ENCODE measurements at places on chromosomes 11 and 22.

DNA sequence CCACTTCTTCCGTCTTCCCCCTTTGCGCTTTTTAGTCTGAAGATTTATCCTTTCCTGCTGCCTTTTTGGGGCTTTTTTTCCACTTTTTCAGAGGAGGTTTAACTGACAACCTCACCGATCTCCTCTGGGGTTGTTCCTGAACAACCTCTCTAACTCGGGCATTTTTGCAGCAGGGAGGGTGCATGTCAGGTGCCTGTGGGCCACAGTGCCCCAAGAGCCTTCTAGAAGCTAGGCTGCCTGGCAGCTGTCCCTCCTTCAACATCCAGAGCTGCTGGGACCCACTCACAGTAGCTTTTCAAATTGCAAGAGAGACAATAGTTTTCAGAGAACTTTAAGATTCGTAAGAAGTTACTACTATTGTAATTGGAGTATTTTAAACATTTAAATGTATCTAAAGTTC is 1112.4 kb upstream of the CNTN5 start:
- DNase-seq, result no peak

DNA sequence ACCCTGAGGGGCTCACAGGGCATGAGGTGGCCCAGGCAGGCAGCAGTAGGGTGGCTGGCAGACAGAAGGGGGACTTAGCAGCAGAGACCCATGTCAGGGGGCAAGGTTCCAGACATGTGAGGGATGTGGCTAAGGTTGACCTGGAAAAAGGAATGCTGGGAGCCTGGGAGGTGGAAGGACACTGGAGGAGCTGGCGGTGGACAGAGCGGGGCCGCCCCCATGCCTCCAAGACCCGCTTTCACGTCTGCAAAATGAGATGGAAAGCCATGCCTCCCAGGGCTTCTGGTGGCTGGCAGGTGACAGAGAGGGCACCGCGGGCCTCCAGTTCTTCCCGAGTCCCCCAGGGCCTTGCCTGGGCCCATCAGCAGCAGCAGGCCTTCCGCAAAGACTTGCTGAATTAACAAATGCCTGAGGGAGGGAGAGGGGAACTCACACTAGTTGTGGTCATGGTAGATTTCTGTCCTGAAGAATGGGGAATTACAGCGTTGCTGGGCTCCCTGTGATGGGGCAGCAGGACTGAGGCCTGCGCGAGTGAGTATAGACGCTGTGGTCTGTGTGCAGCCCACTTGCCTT is 23.1 kb upstream of the SOX10 start:
- DNase-seq, result no peak

DNA sequence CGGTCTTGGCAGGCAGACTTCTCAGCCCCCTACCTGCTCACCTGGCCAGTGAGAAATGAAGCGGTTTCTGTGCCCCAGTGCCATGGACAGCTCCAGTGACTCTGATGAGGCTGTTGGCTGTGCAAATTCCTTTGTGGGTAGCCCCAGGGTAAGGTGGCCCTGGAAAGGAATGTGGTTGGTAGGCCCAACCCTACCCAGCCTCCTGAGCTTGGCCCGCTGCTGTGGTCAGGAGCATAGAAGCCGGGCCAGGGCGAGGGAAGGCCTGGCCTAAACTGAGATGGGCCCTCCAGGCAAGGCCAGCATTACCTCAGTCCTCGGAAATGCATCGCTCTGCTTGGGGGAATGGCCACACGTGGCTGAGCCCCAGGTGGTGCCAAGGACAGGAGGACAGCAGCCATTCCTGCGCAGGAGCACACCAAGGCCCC is 16.9 kb downstream of the DAGLA start:
- DNase-seq, result no peak

DNA sequence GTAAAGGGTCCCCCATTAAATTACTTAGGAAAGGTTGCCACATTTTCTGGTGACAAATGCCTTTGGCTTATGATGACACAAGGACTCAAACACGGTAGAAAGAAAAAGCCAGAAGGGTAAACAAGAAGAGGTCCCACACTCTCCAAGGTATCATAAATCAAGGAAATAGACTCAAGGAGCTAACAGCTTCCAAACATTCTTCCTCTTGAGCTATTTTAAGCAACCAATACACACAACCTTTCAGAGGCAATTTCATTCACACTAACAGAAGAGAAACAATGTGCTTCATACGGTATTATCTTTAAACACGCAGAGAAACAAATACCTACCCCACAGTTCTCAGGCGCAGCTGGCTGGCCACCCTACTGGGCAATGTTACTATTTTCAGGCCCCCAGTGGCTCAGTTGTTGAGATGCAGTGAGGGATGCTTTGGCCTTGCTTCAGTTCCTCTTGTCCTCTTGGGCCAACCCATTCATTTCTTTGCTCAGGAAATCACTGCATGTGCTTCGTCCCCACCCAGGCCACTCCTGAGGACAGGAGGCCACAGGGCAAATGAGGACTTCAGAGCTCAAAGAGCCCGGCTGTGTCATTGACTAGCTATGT is 15.8 kb downstream of the ABTB2 start:
- DNase-seq, result no peak

GRCh38 chr11:128492461-128492860 is 94.9 kb downstream of the ETS1 start:
- DNase-seq, result no peak

GRCh38 chr11:106553304-106553703 is 465.0 kb downstream of the GUCY1A2 start:
- no peak for DNase-seq

- DNase-seq, result no peak
Observed at GRCh38 chr22:31496735-31497146, 405 bp downstream of the SFI1 start.

DNA sequence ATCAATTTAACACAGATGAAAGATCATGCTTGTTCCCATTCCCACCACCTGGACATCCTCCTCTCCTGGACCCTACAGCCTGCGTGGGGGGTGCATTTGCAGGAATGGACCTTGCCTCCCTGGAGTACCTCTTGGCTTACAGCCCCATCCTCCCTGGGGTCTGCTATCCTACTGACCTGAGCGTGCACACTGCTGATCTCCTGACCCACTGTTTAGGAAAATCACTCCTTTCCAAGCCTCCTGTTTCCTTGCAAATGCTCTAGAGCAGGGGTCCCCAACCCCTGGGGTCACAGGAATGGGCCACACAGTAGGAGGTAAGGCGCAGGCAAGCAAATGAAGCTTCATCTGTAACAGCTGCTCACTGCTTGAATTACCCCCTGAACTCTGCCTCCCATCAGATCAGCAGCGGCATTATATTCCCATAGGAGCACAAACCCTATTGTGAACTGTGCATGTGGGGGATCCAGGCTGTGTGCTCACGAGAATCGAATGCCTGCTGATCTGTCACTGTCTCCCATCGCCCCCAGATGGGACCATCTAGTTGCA is 88.2 kb upstream of the SEPTIN5 start:
- no peak for DNase-seq

DNA sequence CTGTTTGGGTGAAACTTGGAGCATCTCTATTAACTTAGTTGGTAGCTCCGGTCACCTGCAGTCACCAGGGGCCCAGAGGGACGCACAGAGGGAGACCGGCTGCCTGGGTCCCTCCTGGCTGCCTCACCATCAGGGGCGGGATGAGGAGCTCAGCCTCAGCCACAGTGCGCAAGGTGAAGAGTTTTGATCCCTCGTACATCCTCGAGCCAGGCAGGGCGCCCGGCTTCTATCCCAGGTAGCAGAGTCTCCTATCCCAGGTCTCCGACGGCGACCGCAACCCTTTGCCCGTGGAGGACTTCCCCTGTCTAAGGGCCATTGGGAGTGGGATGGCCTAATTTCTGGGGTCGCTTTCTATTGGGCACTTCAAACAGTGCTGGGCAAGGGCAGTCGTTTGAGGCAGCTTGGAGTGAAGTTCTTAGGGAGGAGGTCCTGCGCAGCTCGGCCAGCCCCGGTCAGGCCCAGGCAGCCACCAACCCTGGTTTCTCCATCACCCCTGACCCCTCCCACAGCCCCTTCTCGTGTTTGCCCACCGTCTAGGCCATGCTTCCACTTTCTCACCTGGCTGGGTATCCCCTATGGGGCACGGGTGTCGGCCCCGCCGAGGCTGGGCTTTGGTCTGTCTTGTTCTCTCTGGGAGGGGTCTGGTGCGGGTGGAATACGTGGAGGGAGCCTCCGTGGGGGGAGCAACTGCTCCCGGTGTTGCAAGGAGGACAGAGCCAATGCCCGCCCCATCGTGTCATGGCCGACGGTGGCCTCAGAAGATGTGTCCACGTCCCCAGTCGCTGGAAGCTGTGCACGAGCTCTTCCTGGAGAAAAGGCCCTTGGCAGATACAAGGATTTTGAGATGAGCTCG is 3.6 kb upstream of the MRGPRG start:
- no peak for DNase-seq

- DNase-seq, result no peak
Observed at GRCh38 chr11:26134481-26135355, 197.2 kb upstream of the ANO3 start.

- no peak for DNase-seq
Observed at GRCh38 chr11:117997823-117998579, 11.8 kb downstream of the IL10RA start.

DNA sequence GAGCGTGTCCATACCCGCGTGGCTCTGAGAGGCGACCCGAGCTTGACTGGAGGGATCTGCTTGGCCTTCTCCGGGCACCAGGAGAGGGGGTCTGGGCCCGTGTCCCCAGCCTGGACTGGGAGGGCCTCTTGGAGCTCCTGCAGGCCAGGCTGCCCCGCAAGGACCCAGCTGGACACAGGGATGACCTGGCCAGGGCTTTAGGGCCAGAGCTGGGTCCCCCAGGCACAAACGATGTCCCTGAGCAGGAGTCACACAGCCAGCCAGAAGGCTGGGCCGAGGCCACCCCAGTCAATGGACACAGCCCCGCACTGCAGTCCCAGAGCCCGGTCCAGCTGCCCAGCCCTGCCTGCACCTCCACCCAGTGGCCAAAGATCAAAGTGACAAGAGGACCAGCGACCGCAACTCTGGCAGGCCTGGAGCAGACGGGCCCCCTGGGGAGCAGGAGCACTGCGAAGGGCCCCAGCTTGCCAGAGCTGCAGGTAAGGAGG is 38.2 kb downstream of the TRIOBP start:
- DNase-seq, result no peak

- no peak for DNase-seq
Observed at GRCh38 chr22:28111501-28112189, 192.6 kb upstream of the PITPNB start.

DNA sequence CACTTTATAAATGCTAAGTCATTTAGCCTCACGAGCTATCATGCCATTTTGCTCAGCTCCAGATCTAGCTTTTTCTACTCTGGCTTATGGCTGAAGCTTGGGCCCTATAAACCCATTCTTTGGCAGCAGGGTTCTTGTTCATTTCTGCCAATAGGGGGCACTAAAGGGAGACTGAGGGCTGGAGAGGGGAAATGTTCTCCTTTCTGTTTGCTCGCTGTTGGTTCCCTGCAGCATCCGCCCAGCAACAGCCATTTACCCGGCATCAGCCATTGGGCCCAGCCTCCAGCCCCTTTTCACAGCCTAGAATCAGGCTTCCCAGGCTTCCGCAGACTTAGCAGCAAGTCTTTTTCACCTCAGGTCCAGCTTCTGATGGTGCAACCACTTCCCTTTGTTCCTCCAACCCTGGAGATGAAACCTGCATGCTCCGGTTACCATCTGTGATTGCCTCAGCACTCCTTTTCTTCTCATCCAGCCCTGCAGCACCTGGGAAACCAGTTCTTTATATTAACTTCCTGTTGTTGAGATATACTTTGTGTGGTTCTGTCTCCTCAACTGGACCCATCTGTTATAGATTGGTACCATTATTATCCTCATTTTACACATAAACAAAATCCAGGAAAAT is 4.2 kb upstream of the ME3 start:
- no peak for DNase-seq

GRCh38 chr22:29663180-29663821 is 56.5 kb upstream of the CABP7 start:
- DNase-seq, result no peak

GRCh38 chr11:80168796-80169195 is 728.0 kb upstream of the TENM4 start:
- DNase-seq, result no peak

DNA sequence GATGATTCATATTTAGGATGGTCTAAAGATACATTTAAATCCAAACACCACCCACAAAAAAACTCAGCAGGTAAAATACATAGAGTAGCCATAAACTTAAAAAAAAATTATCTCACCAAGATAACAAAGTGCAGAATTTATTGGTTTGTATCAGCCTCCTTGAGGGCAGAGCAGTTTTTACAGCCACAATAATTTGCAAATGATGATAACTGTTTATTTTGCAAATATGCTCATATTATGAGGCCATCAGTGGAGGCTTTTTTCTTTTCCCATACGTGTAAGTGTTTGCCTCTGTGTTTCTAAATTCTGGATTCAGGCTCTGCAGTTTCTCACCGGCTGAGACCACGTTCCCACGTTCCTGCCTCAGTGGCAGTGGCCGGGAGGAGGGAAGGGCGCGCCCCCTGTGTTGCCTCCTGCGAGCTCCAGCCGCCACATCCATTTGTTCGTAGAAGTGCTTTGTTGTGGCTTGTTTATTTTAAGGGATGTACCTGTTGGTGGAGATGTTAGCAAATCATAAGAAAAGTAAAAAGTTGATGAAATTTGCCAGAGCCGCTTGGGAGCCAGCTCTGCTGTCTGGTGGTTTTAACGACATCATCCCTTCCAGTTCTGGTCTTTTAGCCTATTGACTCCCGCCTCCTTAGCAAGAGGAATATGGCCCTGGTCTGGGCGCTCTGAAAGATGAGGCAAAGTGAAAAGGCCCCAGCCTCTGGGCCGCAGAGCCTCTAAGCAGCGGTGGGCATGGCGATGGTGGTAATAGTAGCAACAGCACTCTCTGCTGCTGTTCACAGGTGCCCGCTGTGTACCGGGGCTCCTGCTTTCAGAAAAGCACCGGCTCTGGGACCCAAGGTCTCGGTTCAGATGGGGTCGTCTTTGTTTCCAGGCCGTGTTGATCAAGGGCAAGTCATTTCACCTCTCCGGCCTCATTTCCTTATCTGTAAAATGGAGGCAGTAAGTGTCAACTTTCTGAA is 66.7 kb upstream of the PPARA start:
- no peak for DNase-seq

- DNase-seq, result no peak
Observed at GRCh38 chr11:88489030-88489429, 151.5 kb upstream of the CTSC start.

DNA sequence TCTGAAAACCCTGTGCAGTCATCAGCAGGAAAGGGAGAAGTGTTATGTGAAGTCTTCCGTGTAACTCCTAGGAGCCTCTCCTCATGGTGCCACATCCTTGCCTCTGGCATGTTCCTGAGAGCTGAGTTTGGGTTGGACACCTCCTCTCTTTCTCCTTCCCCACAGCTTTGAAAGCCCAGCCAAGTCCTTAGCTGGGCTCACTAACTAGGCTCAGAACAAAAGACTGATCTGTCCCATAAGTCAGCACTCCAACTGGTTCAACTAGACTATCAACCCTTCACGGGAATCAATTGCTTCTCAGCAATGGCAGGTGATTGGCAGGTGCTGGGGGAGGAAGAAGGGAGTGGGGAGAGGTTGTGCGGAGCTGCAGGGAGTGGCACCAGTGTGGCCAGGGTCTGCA is 509.9 kb upstream of the B3GAT1 start:
- DNase-seq, result no peak

GRCh38 chr11:74418509-74418895 is 20.3 kb upstream of the PGM2L1 start:
- DNase-seq, result no peak

GRCh38 chr11:72953637-72954036 is 139.4 kb downstream of the ATG16L2 start:
- DNase-seq, result no peak

- no peak for DNase-seq
Observed at GRCh38 chr11:11081288-11081687, 223.4 kb upstream of the ZBED5 start.
